ENCODE measurements at places on chromosomes 6 and 20.

DNA sequence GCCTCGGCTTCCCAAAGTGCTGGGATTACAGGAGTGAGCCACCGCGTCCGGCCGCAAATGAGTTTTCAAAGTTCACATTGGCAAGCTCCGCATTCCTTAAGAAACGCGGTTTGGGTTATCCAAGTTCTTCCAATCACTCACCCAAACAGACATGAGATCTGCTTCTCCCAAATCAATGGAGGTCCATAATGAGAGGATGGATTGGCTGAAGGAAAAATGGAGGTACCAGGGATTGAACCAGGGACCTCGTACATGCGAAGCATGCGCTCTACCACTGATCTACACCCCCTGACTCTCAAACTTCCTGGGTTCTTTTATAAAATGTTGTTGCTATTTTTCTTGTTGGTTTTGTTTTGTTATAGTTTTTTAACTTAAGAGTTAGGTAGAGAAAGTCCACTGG lies 170.0 kb downstream of the GPX5 start:
- DNase-seq, result no peak

GRCh38 chr6:127933137-127933536 lies 32.3 kb upstream of the THEMIS start:
- DNase-seq, result no peak

DNA sequence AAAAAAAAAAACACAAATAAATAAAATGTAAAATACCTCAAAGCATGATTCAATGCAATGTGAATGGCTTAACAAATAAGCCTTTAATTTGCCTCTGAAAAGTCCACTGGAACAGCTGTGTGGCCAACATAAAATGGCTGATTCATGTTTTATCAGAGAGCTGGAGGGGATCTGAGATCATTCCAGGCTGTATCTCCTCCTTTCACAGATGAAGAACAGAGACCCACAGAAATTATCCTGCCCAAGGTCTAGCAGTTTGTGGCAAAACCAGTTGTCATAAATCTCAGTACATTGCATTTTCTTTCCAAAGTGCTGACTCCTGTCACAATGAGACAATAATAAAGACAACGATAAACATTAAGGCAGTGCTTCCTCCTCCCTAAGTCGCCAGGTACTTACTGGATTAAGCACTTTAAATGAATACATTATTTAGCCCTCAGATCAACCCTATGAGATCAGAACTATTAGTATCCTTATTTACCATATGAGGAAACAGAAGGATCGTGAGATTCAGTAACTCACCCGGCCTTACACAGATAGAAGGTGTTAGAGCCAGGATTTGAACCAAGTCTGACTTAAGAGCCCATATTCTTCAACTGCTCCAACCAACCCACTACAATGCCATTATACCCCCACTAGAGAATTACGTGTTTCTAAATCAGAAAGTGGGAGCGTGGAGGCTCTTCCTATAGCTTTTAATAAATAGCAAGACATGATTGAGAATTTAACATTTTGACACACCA lies 118.3 kb downstream of the KIF13A start:
- DNase-seq, result no peak

DNA sequence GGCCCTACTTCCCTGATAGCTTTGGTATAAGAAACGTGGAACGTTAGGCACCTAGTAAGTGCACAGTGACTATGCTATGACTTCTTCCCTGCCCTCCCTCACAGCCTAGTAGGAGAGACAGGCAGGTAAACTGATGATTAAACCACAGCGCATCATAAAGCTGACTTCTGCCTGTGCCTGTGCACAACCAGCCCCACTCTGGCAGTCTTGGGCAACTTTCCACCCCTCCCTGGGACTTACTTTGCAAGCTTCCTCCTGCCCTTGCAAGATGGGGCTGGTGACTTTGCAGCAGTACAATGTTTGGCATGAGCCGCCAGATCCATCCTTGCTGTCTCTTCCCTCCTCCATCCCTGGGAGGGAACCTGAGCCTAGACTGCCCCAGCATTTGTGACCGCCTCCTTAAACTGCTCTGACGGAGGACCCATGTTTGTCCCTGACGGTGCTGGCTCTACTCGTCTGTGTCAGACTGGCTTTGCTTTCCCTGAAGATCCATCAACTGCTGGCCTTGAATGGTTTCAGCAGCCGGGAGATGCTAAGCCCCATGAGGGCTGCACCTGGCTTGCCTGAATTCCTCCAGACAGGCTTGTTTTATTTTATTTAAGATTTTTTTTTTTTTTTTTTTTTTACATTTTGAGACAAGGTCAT lies 36.1 kb downstream of the EFCAB8 start:
- DNase-seq, result no peak

- DNase-seq, result no peak
These were observed 233.0 kb downstream of the ERMARD start for GRCh38 chr6:169984181-169985120.

DNA sequence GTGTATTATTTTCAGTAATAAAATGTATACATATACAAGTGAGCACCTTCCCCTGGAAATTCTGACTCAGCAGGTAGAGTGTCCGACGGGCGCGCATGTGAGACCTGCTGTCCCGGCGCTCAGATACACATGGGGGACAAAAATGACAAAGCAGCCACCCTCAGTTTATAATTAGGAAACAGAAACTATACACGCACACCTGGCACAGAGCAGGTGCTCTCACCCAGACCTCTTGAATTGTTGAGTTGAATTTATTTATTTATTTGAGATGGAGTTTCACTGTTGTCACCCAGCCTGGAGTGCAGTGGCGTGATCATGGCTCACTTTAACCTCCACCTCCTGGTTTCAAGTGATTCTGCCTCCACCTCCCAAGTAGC lies 180.4 kb downstream of the ZDHHC14 start:
- DNase-seq, result no peak

DNA sequence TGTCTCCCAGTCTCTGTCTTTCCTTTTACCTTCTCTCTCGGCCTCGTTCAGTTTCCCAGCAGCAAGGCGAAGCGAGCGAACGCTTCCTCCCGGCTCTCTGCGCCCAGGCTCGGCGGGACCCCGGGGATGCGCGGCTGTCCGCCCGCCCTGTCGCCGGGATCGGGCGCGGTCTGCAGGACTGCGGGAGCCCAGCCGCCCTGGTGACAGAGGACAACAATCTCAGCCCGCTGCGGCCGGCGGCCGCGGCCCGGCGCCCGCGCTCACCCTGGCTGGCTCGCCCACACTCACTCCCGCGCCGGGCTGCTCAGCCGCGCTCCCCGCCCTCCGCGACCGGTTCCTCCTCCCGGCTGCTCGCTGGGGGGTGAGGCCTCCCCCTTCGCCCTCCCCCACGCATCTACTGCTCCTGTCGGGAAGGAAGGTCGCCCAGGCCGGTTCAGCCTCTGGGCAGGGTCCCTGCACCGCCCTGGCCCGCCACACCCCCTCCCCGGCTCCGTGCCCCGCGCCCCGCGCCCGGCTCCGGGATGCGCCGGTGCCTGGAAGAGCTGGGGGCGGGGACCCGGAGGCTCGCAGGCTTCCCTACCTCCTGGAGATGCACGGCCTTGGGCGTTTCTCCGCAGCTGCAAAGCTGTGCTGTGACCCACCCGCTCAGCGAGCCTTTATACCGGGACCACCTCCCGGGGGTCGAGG lies 410 bp downstream of the SYNE1 start:
- no peak for DNase-seq

DNA sequence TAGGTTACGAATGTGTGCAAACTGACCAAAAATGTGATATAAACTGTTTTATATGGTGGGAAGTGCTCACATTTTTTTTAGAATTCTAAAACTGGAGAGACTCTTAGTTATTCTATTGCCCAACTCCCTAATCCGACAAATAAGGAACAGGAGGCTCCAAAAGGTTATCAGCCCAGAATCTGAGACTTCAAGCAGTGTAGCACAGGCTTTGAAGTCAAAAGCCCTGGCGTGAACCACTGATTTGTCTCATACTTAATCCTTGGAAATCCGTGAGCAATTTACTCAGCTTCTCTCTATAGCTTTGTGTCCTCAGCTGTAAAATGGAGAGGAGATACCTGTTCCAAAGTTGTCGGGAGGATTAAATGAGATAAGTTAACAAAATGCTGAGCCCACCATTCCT lies 368.8 kb upstream of the SASH1 start:
- DNase-seq, result no peak

DNA sequence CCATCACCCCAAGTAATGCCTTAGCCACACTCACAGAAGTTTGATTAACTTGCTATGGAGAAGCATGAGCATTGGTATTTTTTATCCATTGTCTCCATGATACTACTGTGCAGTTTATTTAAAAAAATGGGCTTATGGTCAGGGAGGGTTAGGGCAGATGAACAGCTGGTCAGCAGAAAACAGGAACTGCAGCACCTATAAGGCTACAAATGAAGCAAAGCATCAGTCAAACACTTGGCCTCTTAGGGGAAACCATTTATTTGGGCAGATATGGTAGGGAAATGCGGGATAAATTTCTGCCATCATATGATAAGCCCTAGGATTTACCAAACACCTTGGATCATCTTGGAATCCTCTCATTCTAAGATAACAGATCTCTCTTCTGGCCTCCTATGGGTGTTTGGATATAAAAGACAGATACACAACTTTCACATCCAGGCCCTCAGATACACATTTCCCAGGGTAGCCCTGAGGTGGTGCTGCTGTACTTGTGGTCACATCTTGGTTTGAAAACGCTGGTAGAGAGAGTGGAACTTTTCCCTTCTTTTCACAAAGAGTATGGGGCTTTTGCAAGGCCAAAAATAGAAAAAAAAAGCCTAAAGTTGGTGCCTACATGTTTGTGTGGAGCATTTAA lies 42.8 kb upstream of the AHI1 start:
- DNase-seq, result no peak

GRCh38 chr20:55961376-55962330 lies 43.7 kb downstream of the CBLN4 start:
- no peak for DNase-seq

DNA sequence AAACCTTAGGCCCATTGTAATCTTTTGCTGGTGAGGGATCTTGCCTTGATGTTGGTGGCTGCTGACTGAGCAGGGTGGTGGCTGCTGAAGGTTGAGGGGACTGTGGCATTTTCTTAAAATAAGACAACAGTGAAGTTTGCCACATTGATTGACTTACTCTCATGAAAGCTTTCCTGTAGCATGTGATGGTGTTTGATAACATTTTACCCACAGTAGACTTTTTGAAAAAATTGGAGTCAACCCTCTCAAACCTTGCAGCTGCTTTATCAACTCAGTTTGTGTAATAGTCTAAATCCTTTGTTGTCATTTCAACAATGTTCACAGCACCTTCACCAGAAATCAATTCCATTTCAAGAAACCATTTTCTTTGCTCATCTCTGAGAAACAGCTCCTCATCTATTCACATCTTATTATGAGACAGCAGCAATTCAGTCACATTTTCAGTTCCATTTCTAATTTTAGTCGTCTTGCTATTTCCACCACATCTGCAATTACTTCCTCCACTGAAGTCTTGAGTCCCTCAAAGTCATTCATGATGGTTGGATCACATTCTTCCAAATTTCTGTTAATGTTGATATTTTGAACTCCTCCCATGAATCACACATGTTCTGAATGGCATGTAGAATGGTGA lies 37.2 kb downstream of the CST9L start:
- DNase-seq, result no peak

DNA sequence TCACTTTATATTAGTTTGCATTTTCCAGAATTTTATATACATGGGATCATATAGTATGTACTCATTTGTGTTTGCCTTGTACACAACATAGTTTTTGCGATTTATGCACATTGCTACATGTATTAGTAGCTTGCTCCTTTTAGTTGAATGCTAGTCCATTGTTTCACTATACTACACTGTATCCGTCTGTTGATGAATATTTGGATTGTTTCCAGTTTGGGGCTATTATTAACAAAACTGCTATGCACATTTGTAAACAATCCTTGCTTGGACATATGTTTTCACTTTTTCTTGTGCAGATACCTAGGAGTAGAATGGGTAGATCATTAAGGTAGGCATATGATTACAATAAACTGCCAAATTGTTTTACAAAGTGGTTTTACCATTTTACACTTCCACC lies 3.9 kb upstream of the LRRC1 start:
- no peak for DNase-seq

- no peak for DNase-seq
These were observed 31.2 kb downstream of the SLC9A8 start for GRCh38 chr20:49843770-49844380.

GRCh38 chr6:101883505-101883904 lies 490.0 kb downstream of the GRIK2 start:
- DNase-seq, result no peak

- no peak for DNase-seq
These were observed 67.7 kb downstream of the BCAS1 start for GRCh38 chr20:54002741-54003140.

DNA sequence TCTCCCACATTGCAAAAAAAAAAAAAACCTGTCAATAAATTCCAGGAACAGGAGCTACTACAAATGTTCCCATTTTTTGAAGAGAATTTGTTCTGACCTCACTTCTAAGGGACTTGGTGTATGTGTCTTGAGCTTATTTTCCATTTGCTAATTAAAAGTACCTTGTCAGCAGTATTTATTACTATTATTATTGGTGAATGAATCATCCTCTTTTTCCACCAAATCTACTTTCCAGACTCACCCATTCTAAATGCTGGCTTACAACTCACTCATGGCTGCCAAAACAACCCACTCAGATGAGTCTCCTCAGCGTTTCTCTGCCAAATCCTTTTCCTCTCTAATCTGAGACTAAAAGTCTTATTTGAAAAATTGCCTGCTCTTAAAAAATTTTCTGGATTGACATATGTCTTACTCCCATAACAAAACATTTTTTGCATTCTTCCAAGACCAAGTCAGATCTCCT lies 33.2 kb upstream of the TASP1 start:
- DNase-seq, result no peak

DNA sequence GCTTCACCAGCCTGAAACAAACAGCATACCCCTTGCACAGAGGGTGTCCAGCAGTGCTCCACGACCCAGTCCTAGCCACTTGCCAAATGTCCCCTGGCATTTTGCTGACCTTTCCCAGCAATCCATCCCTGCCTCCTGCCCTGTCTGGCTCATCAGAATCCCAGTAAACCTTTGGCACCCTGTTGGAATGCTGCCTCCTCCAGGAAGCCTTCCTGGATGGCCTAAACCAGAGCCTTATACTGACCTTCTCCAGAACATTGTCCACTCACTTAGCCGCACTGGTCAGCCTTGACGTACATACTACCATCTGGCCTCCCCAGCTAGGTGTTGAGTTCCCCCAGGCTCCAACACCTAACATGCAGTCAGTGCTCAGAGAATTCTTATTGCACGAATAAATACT lies 2.0 kb upstream of the PACSIN1 start:
- DNase-seq, result no peak

DNA sequence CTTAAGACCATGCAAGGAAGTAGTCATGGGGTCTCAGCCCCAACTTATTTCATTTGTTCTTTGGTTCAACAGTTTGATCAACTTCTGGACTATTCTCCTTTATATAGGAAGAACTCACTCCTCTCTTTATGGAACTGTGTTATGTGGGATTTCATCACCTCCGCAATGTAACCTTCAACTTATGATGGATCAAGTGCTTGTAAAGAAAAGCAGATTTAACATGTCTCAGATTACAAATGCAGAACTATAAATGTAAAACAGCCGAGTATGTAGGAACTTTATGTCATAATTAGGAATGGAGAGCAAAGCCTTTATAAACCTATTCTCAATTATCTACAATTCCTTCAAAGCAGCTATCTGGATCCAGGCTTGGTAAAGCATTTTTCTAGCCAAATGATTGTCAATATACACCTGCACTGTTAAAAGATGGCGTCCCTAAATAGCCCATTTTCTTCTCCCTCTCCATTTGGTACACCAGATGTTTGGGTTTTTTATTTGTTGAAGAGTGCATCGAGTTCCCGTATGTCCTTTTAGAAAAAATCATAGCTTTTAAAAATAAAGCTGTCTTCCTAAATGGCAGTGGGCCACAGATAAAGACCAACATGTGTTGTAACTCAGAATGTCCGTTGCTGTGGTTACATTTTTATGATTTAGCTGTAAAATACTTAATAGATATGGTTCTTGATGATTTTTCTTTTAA lies 985.1 kb upstream of the SLC35B3 start:
- DNase-seq, result no peak
